ENCODE measurements at places on chromosomes 4 and X.

- no peaks in the 10 kb centered on the region for H3K4me1 ChIP-seq
- H3K4me3 ChIP-seq = no peak overlapping the region
- no peaks in the 10 kb centered on the region for H3K36me3 ChIP-seq
Measured at GRCh38 chr4:22338796-22339195, 177.1 kb downstream of the ADGRA3 start.

DNA sequence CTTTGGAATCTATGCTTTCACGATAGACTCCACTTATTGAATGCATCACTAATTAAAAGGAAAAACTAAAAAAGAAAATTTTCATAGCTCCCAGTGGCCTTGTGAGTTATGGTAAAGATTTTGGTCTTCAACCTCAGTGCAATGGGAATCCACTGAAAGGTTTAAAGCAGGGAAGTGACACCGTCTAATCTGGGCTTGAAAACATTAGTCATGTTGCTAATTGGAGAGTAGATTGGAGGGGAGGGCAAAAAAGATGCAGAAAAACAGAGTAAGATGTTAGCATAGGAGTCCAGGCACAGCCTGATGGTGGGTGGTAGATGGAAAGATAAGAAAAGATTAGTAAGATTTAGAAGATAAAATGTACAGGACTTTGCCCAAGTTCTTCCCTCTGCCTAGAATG lies 633.1 kb upstream of the FTHL17 start:
- no peak overlapping the region for H3K4me3 ChIP-seq
- H3K27ac ChIP-seq = no peak overlapping the region
- no peaks in the 10 kb centered on the region for H3K36me3 ChIP-seq
- H3K4me1 ChIP-seq = no peaks in the 10 kb centered on the region

DNA sequence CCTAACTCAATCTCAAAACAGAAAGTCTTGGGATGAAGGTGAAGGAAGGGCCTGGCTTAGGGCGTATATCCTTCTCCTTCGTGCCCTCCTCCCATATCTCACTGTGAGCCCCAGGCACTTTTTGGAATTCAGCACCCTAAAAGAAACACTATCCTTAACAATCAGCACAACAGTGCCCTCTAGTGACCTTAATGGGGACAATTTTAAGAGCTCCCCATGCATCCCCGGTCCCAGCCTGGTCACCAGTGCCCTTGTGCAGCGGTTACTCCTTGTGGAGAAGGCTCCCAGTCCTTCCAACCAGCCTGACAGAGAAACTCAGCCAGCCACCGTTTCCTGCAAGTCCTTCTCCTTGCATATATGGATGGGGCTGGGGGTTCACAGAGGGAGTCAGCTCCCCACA lies 4.2 kb downstream of the PAK3 start:
- DNase-seq = peak; percentile 49
- H3K27me3 ChIP-seq = no peaks in the 10 kb centered on the region
- H3K27ac ChIP-seq = no peak overlapping the region
- peaks cover 2% of the 10 kb centered on the region for H3K36me3 ChIP-seq

GRCh38 chr4:53380221-53380620 lies 2.8 kb downstream of the FIP1L1 start:
- no peak for DNase-seq
- no peak overlapping the region for H3K27ac ChIP-seq
- H3K4me1 ChIP-seq = peaks cover 2% of the 10 kb centered on the region
- H3K36me3 ChIP-seq = peaks cover 4% of the 10 kb centered on the region
- H3K27me3 ChIP-seq = no peaks in the 10 kb centered on the region
- no peak overlapping the region for H3K4me3 ChIP-seq

DNA sequence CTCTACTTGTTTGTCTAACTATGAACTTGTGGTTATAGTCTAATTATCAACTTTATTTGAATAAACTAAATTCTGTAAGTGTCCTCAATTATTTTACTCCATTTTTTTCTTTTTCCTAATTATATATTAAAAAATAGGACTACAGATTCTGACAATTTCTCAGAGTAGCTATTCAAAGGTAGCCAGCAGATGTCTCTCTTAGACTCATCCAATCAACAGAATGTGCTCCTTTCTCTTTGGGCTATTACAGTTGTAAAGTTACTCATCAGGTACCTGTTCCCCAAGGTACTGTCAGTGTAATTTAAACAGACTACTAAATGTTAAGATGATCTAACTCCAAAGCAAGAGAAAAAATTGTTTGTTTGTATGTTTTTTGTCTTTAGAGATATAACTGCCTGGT lies 248.6 kb downstream of the PCDH18 start:
- DNase-seq = no peak
- no peak overlapping the region for H3K4me3 ChIP-seq
- H3K27me3 ChIP-seq = no peaks in the 10 kb centered on the region
- H3K4me1 ChIP-seq = no peaks in the 10 kb centered on the region

DNA sequence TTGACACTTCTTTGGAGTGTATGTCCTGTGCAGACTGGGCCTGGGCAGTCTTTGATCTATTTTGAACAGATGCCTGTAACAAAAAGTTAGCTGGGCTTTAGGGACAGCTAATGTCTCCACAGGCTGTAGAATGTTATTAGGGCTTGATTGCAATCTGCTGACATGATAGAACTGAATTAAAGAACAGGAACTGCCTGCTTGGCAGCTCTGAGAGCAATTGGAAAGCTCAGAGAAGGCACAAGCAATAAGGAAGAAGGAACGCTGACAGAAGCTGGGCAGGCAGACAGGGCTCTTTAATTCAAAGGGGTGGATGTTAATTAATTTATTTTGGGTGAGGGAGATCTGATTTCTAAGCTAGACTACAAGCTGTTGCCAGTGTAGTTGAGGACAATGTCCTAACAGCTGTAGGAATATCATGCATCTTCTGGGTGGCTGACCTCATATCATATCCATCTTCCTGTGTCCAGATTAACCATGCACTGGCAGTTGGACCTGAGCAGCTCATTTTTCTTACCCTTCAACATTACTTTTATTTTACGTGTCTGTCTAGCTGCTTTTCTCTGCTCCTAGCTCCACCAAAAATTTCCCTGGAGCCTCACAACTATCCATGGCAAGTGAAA lies 20.7 kb upstream of the GRXCR1 start:
- no peaks in the 10 kb centered on the region for H3K27me3 ChIP-seq
- no peak overlapping the region for H3K27ac ChIP-seq
- no peaks in the 10 kb centered on the region for H3K4me1 ChIP-seq
- no peak for DNase-seq
- no peak overlapping the region for H3K4me3 ChIP-seq

- no peaks in the 10 kb centered on the region for H3K36me3 ChIP-seq
- H3K4me3 ChIP-seq = no peak overlapping the region
- DNase-seq = peak; percentile 12
- no peaks in the 10 kb centered on the region for H3K4me1 ChIP-seq
- no peak overlapping the region for H3K27ac ChIP-seq
- H3K27me3 ChIP-seq = no peaks in the 10 kb centered on the region
Measured at GRCh38 chr4:78945651-78946179, 6.5 kb upstream of the PAQR3 start.

DNA sequence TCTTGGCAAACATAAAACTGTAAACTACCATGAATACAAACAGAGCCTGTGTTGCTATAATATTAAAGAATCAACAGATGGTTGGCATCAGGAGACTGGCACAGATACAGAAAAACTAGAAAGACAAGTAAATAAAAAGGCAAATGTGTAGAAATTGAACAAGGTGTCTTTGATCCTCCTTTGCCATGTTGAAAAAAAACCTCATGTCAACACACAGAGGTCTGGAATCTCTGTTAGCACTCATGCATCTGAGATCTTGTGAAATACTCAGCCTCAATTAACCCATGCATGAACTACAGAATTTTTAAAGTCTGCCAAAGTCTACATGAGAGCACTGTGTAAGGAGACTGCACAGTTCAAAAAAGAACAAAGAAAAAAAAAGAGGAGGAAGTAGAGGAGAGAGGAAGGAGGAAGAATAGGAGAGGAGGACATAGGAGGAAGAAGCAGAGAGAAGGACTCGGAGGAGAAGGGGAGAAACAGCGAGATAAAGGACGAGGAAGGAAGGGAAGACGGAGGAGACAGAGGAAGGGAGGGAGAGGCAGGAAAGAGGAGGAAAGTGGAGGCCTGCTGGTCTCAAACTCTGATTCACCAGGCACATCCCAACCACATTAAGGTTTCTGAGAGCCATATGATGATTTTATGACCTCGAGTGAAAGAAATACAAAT lies 52.8 kb downstream of the PRDM5 start:
- H3K36me3 ChIP-seq = no peaks in the 10 kb centered on the region
- H3K4me3 ChIP-seq = no peak overlapping the region
- H3K27ac ChIP-seq = peak overlapping the region; percentile 91
- H3K27me3 ChIP-seq = no peaks in the 10 kb centered on the region
- H3K4me1 ChIP-seq = peaks cover 19% of the 10 kb centered on the region
- DNase-seq = no peak

DNA sequence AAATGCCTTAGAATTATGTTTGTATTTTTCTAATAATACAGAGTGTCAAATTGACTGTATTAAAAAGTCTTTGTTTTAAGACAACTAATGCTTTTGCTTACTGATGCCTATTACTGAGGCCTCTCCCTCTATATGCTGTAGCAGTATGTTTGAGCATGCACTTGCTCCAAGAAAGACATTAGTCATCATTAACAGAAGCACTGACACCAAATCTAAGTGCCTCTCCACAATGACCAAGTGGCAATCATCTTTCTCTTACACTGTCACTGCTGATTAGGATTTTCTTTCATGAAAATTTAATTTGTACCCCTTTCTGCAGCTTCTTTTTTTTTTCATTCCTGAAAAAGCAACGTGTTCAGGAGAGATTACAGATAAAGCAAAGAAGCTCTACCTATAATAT lies 11.1 kb upstream of the MAB21L2 start:
- no peaks in the 10 kb centered on the region for H3K27me3 ChIP-seq
- no peaks in the 10 kb centered on the region for H3K4me1 ChIP-seq
- DNase-seq = no peak
- no peak overlapping the region for H3K27ac ChIP-seq
- H3K4me3 ChIP-seq = no peak overlapping the region

GRCh38 chr4:111506706-111507105 lies 638.5 kb upstream of the FAM241A start:
- no peaks in the 10 kb centered on the region for H3K36me3 ChIP-seq
- DNase-seq = no peak
- no peaks in the 10 kb centered on the region for H3K27me3 ChIP-seq
- H3K4me1 ChIP-seq = no peaks in the 10 kb centered on the region
- no peak overlapping the region for H3K4me3 ChIP-seq

DNA sequence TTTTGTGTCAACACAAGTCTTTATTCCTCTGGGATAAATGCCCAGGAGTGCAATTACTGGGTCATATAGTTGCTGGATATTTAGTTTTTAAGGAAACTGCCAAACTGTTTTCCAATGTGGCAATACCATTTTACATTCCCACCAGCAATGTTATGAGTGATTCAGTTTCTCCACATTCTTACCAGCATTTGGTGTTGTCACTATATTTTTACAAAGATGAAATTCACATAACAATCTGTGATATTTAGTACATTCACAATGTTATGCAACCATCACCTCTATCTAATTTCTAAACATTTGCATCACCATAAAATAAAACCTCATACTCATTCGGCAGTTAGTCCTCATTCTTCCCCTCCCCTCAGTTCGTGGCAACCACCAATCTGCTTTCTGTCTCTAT lies 75.0 kb downstream of the MAMLD1 start:
- H3K27me3 ChIP-seq = no peaks in the 10 kb centered on the region
- no peaks in the 10 kb centered on the region for H3K36me3 ChIP-seq
- no peak overlapping the region for H3K4me3 ChIP-seq
- no peak overlapping the region for H3K27ac ChIP-seq
- H3K4me1 ChIP-seq = no peaks in the 10 kb centered on the region

- no peaks in the 10 kb centered on the region for H3K36me3 ChIP-seq
- no peaks in the 10 kb centered on the region for H3K27me3 ChIP-seq
- no peak overlapping the region for H3K27ac ChIP-seq
- H3K4me1 ChIP-seq = no peaks in the 10 kb centered on the region
- no peak for DNase-seq
Measured at GRCh38 chr4:33802578-33802977, 2441.7 kb downstream of the ARAP2 start.

- DNase-seq = no peak
- no peaks in the 10 kb centered on the region for H3K36me3 ChIP-seq
- no peaks in the 10 kb centered on the region for H3K4me1 ChIP-seq
Measured at GRCh38 chrX:146055733-146056132, 238.1 kb downstream of the SLITRK2 start.

All from trophoblast cell (in vitro differentiated cells and primary cell).